ENCODE measurements at places on chromosomes 5 and 9. TPM values are rescaled to one million over a fixed set of nuclear protein-coding genes. Genes with fewer than 3 reads are reported as not detected.

- DNase-seq = no peak
These were observed 273.7 kb upstream of the PIK3R1 start for GRCh38 chr5:67941614-67942401.

Gene SLC4A9
- total RNA-seq = not detected

Gene KLF4
- 0.96 TPM for total RNA-seq

DNA sequence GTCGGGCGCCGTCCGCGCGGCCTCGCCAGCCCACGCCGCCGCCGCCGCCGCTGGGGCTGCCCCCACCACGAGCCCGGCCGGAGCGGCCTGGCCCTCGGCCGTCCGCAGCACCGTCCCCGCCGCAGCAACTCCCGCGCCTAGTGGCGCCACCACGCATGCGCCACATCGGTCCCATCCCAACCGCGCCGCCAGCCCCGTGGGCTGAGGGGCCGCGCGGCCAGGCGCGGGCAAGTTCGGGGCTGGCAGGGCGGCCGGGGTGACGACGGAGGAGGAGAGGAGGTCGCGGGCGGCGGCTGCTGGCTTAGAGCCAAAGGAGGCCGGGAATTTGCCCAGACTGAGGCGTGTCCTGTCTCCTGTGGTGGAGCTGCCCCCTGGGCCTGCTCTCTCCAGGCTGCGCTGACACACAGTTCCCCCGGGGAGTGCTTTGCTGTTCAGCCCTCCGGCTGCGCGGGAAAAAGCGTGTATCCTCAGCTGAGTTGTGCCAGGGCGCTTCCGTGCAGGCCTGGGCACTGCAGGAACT is at the start of gene TUSC1:
TUSC1 (minus strand) TSS at position 298 of the 520 bp plus-strand sequence; CDS start at position 166, 132 bp downstream.
- DNase-seq = no peak

DNA sequence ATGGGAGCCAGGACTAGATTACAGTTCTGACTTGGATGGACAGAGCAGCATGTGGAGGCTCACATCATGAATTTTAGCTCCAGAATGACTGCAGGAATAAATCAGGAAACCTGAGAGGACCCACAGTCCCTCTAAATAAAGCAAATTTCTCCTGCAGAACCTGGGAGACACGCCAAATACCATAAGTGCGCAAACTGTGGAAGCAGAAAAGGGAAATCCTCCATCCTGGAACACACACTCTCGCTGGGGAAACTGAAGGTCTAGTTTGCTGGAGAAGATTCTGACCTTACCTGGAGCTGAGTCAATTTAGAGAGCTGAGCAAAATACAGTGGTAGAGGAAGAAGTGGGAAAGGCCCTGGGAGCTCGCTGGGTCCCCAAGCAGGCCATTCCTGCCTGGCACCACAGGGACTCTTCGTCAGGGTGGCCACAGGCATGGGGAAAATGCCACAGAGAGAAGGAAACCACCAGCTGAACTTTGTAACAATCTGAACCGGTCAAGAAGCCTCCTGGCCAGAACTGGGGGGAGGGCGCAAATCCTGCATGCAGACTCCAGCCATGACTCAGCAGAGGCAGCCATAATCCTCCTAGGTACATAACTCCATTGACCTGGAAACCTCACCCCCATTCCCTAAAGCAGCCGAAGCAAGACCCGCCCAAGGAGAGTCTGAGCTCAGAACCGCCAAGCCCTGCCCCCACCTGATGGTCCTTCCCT is 390.9 kb downstream of the LRRC70 start:
- no peak for DNase-seq

Gene HAVCR1
- 26.5 TPM for total RNA-seq

DNA sequence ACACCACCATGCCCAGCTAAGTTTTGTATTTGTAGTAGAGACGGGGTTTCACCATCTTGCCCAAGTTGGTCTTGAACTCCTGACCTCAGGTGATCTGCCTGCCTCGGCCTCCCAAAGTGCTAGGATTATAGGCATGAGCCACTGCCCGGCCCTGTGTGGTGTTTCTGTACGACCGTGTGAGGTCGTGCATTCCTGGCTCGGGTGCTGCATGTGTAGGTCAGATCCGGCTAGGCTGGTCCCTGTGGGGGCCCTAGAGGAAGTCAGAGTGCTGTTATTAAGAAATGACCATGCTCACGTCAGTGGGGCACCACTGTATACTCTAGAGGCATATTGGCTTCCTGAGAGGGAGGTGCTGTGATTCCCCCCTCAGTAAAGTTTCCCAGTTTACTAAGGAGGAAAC is 13.7 kb downstream of the WNK2 start:
- no peak for DNase-seq

DNA sequence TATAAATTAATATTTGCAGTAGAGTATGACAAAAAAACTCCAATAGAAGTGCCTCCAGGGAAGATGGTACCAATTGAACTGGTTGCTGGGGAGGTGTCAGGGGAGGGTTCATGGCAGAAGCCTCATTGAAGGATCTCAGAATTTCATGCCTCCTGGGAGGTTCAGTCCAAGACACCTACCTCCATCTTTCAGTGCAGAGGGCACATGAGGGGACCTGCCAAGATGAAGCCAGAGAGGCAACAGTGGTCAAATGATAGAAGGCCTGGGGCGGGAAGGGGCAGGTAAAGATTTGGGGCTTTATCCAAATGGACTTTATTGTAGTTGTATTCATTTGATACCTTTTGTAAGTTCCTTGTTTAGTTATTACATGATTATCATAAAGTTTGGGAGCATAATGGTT is 25.9 kb upstream of the KCNIP1 start:
- DNase-seq = no peak

GRCh38 chr9:127223266-127223665 is 41.3 kb upstream of the GARNL3 start:
- no peak for DNase-seq

Gene HNRNPK
- total RNA-seq = 653 TPM
